ENCODE measurements at places on chromosomes 11 and 22.

GRCh38 chr11:106231591-106231990 lies 154.1 kb downstream of the AASDHPPT start:
- no peak for DNase-seq

DNA sequence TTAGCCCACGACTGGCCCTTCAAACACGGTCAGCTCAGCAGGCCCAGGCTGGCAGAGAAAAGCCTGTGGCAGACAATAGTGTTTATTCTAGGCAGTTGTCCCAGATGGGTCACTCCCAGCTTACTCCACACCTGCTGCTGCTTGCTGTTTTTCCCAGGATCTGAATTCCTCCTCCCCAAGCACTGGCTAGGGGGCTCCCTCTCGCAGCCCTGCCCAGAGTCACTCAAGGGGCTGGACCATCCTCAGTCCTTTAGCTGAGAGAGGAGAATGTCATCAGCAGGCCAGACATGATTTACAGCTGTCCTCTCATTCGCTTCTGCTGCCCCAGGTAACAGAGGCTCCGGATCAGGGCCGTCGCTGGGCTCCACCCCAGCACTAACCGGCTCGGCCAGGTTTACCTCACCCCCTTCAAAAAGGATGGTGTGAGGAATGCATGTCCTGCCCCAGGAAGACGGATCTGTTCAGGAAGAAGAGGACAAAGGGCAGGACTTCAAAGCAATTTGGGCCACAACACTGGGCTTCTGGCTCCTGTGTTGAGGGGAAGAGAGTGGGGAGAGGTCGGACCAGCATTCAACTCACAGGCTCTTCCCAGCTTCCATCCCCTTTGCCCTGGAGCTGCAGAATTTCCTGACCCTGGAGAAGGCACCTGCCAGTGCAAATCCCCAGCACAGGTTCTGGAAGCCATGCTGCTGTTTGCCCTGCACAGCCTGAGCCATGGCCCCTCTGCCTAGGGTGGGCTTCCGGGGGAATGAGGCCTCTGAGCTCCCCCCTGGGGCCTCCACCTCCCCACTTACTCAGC lies 59.7 kb upstream of the BARX2 start:
- DNase-seq = no peak

GRCh38 chr11:57424137-57424791 lies 2.7 kb downstream of the SLC43A3 start:
- DNase-seq = no peak

GRCh38 chr22:36227396-36227795 lies 11.9 kb downstream of the APOL2 start:
- no peak for DNase-seq

DNA sequence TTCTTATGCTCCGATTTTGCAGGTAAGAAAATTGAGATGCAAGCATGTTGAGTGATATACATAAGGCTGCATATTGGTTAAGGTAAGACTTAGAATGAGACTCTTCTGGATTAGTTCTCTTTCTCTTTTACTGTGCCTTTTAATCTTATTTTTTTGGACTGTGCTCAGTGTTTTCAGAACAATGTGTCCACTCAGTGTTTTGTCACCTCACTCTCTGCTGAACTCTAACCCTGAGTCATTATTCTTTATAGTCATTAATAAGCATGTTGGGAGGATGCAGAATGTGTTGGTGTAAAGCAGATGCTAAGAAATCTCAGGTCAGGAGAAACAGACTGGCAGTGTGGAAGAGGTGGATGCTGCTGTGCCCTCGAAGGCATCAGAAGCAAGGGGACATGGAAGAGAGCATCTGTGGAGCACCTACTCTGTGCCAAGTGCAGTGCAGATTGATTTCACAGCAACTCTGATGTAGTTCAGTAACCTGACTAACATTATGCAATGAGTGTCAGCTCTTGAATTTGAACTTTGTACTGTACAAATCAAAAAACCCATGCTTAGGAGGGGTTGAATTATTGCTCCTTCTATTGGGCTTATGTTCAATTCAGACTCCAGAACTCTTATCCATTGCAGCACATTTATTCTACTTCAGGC lies 80.7 kb upstream of the LARGE1 start:
- DNase-seq = no peak

GRCh38 chr22:37033605-37034430 lies 14.3 kb downstream of the MPST start:
- DNase-seq = no peak

DNA sequence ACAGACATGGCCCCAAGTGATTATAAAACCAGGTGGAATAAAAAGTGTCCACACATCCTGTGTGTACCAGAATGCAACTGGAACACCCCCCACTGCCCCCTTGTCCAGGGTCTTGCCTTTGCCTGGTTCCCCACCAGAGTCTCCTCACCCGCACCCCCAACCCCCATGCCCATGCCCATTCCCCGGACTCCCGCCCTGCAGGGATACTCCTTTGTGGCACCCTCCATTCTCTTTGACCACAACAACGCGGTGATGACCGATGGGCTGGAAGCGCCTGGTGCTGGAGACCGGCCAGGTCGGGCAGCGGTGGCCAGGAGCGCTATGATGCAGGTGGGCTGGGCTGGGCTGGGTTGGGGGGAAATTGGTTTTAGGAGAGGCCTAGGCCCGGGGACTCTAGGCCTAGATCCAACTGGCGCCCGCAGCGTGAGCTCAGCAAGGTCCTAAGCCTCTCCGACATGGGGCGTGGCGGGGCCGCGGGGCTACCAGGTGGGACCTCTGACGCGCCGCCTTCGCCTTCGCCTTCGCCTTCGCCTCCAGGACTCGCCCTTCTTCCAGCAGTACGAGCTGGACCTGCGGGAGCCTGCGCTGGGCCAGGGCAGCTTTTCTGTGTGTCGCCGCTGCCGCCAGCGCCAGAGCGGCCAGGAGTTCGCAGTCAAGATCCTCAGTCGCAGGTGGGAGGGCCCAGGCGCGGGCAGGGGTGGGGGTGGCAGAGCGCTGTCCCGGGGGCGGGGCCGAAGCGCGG lies 9.1 kb downstream of the RPS6KA4 start:
- DNase-seq = no peak

DNA sequence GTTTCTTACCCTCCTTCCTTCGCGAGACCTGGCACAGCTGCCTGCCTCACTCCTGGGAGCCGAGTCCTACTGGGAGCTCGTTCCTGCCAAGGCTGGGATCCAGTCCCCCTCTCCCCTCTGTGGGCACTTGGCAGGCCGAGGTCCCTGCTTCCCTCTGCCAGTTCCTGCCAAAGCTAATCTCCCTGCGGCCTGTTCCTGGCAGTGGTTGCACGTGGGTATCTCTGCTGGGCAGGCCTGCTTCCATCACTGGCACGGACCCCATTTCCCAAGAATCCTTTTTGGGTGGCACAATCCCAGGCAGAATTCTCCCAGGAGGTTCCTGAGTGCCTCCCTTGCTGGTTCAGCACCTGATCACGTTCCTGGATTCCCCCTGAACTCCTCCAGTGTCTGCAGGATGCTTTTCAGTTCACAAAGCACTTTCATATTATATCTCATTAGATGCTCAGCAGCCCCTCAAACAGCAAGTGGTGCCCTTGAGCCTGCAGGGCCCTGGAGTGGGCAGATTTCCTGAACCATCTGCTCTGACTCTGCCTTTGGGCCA lies 96.5 kb downstream of the RRM1 start:
- DNase-seq = no peak

DNA sequence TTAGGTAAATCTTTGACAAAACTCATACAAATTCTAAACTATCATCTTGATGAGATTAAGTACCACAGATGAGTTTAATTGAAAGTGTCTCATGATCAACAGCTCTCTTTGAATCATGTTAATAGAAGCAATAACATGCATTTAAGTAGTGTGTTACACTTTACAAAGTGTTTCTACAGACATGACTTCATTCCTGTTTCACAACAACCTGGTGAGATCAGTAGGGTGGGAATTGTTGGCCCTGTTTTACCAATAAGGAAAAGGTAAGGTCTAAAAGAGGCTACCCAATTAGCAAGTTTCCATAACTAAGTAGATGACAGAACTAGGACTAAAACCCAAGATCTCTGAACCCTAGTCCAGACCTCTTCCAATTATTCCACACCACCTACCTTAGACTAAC lies 12.7 kb upstream of the PRSS23 start:
- DNase-seq = no peak

DNA sequence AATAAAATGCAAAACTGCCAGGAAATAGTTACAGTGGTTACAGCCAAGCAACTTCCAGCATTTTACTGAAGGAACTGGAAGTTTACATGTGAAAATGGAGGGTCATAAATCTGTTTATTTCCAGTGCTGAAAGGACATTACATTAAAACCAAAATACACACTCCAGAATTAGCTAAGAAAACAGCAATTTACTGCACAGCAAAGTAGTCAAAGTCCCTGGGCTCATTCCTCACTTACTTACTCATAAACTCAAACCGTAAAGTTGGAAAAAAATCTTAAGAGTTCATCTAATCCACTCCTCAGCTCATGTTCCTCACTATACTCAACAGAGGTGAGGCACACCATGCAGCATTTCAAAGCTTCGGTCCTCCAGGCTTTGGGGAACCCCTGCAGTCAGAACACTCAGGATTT lies 17.4 kb downstream of the CTSC start:
- DNase-seq = no peak

All from stimulated activated CD4-positive, alpha-beta T cell treated with anti-CD3 and anti-CD28 coated beads, Interleukin-1b, Interleukin-23, amount 100 ng/mL, for 1 hour (primary cell).